ENCODE measurements at places on chromosomes 1 and 21.

GRCh38 chr1:41479000-41479807, 5.3 kb downstream of the EDN2 start:
- no peak for DNase-seq

- peak; percentile 70 for DNase-seq
These were observed 306.4 kb downstream of the DUSP10 start for GRCh38 chr1:221435504-221435904.

GRCh38 chr1:45037456-45037855, 25.4 kb downstream of the UROD start:
- no peak for DNase-seq

- DNase-seq, result peak; percentile 82
These were observed 19.3 kb upstream of the FOXO6 start for GRCh38 chr1:41341772-41342562.

- DNase-seq, result no peak
These were observed 676 bp upstream of the PADI2 start for GRCh38 chr1:17119773-17120480.

- DNase-seq, result no peak
These were observed 111.4 kb downstream of the CACHD1 start for GRCh38 chr1:64581135-64581842.

- DNase-seq, result no peak
These were observed 105.0 kb downstream of the LEPR start for GRCh38 chr1:65525266-65526048.
